ENCODE measurements at places on chromosomes 13 and 19. TPM values are rescaled to one million over a fixed set of nuclear protein-coding genes. Genes with fewer than 3 reads are reported as not detected.

Gene PRR19
- 8.3 TPM for total RNA-seq

Gene ADAMTS10
- 38.0 TPM for total RNA-seq

Gene KLK12
- total RNA-seq: not detected

Gene ICAM5
- 4.2 TPM for total RNA-seq

Gene PSG7
- not detected for total RNA-seq

Gene COL5A3
- total RNA-seq: 31.9 TPM

Gene LHB
- total RNA-seq: not detected

Gene DKKL1
- total RNA-seq: not detected

All from pericardium fibroblast (primary cell).